Activated naive CD4-positive, alpha-beta T cell (primary cell): ENCODE measurements at places on chromosomes 7 and 10.
A peak's percentile ranks its signal among the peaks of the same experiment; 100 is the strongest.

GRCh38 chr7:120988591-120989256 lies at the start of gene CPED1:
TSS of gene CPED1 (plus strand) at chr7:120988711. CDS start at chr7:120989622, 911 bp downstream.
- peak; percentile 3 for DNase-seq

GRCh38 chr10:49183596-49184542 lies 4.3 kb downstream of the TMEM273 start:
- DNase-seq: no peak

DNA sequence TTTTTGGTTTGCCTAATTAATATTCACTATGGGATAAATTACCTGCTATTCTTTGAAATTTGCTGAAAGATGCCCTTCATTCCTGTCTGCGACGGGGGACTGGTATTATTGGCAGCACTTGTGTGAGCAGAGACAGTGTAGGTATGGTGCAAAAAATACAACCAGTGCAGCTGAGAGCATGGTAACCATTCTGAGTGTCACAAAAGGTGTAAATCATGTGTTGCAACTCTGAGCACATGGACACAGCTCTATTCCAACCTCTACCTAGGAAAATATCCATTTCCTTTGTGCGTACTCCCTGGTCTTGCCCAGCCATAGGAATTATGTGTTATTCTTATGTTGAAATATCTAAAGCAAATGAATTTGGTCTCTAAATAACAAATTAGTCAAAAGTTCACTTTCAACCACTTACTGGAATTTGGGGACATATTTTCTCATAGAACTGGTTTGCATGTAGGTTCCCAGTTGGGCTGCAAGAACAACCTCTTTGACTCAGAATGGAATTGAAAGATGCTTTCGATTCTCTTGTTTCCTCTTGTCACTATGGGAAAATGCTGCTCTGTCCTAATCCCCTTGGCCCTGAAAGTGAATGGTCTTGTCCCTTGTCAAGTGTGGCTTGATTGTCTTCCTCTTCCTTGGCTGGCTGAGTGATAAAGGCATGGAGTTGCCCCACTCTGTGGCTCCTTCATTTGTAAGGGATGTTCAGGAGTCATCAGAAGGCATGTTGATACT lies 57.0 kb downstream of the CELF2 start:
- DNase-seq: no peak

- no peak for DNase-seq
Observed at GRCh38 chr10:46220187-46220586, 66.6 kb upstream of the ANTXRL start.

- no peak for DNase-seq
Observed at GRCh38 chr7:99092064-99092720, 51.7 kb downstream of the SMURF1 start.

DNA sequence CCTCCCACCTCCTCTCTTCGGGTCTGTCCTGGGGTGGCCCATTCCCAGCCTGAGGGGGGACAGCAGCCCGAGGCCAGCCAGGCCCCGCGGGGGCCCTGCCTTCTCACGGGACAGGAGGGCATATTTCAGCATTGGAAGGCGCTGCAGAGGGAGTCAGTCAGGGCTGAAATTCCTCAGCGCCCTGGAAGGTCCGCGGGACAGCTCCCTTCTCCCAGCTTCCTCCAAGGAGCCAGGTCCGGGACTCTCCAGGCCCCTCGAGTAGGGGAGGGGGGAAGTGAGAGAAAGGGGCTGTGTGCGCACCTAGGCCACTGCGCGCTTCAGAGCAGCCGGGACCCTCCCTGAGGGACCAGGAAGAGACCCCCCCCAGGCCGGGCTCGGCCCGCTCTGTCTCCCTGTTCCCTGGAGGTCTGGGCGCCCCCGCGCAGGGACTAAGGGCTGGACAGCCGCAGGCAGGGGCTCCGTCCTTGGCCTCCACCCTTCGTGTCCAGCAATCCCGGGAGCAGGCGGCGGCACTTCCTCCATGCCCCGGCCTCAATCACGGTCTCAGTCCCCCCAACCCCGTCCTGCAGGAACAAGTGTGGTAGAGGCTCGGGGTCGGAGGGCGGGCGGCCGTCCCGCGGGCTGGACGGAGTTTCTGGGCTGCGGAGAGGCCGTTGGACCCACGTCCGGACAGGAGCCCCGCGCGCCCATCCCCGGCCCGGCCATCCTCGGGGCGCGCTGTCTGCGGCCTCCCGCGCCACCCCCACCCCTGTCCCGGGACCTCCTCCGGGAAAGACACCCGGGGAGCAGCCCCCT lies 6.0 kb upstream of the ELFN1 start:
- no peak for DNase-seq

GRCh38 chr10:29982997-29983648 lies 76.3 kb downstream of the JCAD start:
- DNase-seq: no peak

- DNase-seq: no peak
Observed at GRCh38 chr10:90937645-90938258, 16.9 kb upstream of the ANKRD1 start.

DNA sequence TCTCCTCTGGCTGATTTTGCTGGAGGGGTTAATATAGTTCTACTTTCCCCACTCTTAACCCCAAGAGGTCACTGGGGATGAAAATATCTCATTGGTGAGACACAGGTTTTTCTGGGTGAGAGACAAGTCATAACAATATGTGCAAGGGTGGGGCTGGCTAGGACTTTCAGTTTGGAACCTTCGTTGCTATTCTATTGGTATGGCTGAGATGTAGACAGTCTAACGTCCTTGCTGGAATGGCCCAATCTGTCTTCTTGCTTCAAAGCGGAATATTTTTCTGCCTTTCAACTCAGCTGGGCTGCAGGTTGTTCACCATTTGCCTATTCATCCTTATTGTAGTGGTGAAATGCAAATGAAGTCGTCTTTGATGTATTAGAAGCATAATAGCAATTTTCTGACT lies 267.3 kb upstream of the MKI67 start:
- no peak for DNase-seq

DNA sequence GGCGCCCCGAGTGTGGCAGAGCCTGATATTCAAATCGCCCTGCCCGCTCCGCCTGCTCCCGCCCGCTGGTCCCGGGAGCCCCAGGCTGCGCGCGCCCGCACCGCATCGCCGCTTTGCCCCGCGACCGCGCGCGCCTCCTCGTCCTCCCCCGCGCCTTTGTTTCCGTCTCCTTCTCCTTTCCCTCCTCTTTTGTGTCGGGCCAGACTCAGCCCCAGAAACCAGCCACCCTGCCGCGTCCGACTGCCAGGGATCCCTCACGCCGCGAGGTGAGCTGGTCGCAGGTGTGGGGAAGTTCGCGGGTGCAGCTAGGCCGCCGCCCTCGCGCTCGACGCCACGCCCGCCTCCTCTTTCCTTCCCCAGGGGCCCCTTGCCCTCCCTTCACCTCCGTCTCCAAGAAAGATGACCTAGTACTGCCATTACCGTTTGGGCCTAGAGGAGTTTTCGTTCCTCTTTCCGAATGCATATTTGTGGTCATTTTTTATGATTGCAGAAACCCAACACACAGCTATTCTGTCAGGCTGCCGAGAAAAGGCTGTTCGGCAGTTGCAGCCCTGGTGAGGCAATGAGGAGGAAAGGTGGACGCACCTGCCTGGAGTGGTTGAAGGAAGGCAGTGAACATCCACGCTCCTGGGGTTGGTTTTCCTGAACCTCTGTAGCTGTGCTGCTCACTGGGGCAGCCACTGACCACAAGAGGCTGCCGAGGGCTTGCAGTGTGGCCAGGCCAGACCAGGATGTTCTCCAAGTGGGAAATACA lies 107.3 kb downstream of the SNX10 start:
- DNase-seq: no peak

DNA sequence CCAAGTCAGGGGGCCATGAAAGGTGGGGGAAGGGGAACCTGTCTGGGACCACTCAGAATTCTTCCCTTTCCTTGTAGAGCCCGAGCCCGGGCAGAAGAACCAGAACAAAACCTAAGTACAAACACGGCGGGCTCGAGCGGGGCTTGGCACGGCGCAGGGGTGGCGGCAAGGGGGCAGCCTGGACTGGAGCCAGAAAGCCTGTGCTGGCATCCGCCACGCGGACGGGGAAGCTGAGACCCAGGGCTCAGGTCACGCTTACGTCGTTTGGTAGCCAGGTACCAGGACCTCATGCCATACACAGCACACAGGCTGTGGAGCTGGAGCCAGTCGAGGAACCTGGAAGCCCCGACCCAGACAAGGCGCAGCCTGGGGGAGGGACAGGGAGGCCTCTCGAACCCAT lies 6.6 kb upstream of the GPER1 start:
- no peak for DNase-seq

DNA sequence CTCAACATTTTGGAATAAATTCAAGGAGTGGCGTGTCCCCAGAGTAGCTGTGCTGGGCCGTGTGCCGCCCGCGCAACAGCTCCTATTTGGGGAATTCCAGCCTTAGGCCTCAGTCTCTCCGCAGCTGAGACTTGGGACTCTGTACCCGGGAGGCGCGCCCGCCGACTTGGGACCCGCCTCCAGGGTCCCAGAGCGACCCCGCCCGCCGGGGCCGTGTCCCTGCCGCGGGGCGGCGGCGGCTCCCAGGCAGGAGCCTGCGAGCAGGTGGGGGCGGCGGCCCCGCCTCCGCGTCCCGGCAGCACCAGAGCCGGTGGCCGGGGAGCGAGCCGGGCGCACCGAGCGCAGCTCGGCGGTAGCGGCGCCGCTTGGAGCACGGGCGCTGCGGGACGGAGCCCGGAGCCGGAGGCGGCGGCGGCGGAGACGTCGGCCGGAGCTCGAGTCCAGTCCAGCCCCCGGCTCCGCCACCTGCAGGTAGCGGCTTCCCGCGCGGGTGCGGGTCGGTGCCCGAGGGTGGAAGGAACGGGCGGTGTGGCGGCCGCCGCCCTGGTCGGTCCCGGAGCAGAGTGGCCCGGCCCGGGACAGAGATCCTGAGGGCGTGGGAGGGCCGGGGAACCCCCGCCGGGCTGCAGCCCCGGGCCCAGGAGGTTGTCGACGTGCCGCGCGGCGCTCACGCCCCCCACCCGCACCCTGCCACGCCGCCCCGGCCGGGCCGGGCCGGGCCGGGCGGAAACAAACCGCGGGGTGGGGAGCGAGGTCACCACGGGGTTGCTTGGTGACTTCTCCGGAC lies at the start of gene WIPF3:
Gene WIPF3 (plus strand): TSS at position 301 of the 787 bp plus-strand sequence. CDS start 28,217 bp downstream, outside the sequence.
- DNase-seq: no peak

- no peak for DNase-seq
Observed at GRCh38 chr10:67115972-67116371, 190.1 kb downstream of the LRRTM3 start.

- DNase-seq: no peak
Observed at GRCh38 chr7:35875292-35875691, 74.4 kb downstream of the SEPTIN7 start.

DNA sequence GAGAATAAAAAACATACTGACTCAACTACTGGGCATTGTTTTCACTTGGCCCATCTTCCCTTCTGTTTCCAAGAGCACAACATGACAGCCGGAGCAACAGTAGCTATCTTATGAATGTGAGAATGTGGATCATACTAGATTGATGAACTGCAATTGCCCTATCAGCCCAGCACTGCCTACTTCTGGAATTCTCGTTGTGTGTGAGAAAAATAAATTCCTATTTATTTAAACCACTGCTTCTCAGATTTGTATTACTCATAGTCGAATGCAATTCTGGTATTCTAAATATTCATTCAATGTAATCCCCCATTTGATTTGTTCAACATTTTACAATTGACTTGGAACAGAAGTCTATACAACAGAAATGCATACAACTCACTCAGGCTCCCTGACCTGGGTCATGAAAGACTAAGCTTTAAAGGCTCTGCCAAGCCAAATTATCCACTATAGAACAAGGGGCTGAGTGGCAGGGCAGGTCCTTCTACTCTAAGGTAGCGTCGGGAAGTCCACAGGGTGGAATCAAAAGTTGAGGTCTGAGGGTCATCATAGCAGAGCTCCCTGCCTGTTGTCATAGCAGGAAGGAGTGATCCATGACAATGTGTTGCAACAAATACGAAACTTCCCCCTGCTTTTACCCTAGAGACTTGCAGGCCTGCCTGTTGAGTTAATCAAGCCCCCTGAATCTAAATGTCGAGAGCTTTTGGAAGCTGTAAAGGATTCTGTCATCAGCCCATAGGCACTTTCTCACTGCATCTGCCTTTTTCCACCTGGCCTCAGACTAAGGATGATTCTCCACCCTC lies 12.4 kb upstream of the JAZF1 start:
- no peak for DNase-seq

GRCh38 chr10:69756279-69756678 lies 45.4 kb upstream of the COL13A1 start:
- no peak for DNase-seq

DNA sequence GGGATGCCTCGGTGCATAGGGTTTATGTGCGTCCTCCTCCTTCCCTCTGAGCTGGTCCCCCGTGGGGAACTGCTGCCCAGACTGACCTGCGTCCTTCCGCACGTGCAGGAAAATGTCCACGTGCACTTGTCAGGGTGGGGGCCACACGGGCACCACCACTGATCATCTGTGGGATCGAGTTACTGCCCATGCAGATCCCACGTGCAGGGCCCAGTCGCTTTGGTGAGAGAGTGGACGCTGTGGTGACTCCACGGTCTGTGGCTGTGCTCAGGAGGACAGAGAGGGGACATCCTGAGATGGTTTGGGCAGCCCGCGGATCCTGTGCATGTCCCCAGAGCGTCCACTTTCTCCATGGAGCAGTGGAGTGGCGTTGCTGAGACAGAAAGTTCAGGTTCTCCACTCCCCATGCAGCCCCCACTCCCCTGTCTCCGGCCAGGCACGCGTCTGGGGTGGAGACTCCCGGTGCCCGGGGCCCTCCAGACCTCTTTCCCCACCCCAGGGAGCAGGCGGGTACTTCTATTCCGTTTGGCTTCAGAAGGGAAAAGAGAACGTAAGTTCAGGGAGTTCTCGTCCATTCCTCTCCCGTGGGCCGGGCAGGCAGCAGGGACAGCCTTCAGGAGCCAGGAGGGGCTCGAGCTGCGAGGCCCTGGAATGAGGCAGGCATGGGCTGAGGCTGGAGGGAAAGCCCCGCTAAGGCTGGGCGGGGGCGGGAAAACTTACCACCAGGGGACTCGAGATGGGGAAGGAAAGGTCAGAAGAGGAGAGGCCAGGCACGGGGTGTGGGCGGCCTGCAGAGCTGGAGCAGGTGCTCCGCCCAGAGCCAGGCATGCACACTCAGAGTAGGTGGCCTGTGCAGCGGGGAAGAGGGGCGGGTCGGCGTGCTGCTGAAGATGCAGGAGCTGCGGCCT lies 59.9 kb downstream of the EGFR start:
- no peak for DNase-seq

GRCh38 chr10:74771054-74771453 lies 55.3 kb upstream of the KAT6B start:
- no peak for DNase-seq

DNA sequence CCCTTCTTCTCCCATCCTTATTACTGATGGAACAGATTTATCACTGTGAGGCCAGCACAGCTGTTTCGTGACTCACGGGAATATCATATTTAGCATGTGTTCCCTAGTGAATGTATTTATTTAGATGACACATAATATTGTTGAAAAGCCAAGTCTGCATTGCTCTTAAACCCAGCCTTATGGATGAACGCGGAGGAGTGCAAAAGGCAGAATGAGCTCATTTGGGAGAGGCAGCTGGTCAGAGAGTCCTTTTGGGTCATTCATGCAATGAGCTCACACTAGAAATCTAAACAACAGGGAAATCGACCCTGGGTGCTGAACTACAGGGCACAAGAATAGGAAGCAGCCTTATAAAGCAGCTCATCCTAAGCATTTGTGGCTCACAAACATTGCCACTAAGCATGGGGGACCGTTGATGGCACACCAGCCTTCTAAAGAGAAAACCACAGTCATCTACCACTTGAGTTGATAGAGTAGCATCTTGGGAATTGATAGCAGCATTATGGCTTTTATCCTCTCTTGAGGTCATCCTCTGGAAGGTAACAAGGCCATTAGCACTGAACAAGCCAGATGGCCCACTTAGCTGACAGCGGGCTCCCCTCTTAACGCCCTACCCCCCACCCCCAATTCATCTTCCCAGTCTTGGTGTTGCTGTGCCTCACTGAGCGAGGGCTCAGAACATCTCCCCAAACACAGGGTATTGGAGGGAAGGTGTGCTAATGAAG lies 32.9 kb upstream of the SDK1 start:
- no peak for DNase-seq
